SK-N-SH (cell line): ENCODE measurements at places on chromosomes 16 and 17.

- no peak for DNase-seq
Measured at GRCh38 chr17:56502120-56502654, 91.3 kb upstream of the NOG start.

- no peak for DNase-seq
Measured at GRCh38 chr17:7029659-7030058, 6.2 kb upstream of the SLC16A13 start.

- no peak for DNase-seq
Measured at GRCh38 chr16:22623351-22623781, 112.7 kb downstream of the NPIPB5 start.

DNA sequence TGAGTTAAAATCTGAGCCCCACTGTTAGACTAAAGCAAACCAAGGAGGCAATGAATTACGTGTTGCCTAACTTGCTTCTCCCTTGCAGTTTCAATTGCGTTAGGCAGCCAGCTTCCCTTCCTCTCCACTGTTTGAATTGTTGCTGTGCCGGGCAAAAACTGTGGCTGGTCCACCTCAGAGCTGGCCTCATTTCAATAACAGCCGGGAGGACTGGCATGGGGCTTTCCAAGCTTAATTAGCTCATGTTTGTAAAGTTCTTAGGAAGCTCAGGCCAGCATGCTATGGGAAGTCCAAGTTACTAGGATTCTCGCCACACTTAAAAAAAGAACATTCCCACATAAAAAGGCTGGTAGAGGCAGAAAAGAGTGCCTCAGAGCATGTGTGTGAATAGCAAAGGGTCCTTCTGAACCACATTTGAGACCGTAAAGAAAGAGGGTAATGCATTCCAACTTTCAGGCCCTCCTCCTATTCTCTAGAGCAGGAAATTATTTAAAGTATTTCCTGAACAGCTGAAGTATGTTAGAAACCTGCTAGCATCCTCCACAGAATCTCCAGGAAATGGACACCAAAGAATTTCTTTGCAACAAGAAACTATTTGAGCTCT is 79.0 kb upstream of the SMURF2 start:
- DNase-seq = no peak

- no peak for DNase-seq
Measured at GRCh38 chr17:29885031-29885640, 44.9 kb downstream of the SSH2 start.
